ENCODE measurements at places on chromosomes 5 and 9.

- H3K4me3 ChIP-seq: no peak overlapping the region
- no peaks in the 10 kb centered on the region for H3K4me1 ChIP-seq
- DNase-seq: no peak
- H3K27ac ChIP-seq: no peak overlapping the region
Measured at GRCh38 chr5:44774279-44774880, 34.4 kb upstream of the MRPS30 start.

DNA sequence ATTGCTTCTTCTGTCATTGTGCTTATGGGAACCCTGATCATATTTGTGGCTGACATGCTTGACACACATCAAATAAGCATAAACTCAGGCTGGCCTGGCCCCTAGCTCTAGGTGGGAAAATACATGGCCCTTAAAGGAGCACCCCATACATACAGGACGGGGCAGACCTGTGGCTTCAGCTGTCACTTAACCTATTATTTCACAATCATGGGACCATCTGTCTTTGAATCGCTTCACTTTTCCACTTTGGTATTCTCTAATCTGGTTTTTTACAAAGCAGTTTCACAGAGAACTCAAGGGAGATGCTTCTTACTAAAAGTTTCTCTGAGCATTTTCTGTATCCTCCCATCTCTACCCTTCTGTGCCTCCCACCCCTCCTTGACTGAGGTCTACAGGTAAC lies 34.6 kb upstream of the LRRTM2 start:
- H3K27ac ChIP-seq: no peak overlapping the region
- no peaks in the 10 kb centered on the region for H3K27me3 ChIP-seq
- peaks cover 21% of the 10 kb centered on the region for H3K4me1 ChIP-seq
- no peak overlapping the region for H3K4me3 ChIP-seq

DNA sequence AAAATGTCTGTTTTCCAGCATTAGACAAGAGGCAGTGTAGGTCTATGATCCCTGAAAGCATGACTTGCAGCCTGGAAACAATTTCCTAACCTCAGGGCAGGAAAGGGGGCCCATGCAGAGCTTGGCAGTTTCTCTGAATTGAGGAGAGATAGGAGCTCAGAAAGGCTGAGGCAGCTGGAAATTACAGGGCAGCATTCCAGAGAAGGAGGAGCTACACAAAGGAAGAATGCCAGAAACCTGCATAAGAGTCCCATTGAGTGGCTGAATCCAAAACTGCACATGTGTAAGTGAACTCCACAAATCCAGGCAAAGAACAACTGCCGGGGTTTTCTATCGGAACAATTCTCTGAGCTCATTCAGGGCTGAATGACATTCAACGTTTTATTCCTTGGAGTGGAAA lies 346.8 kb downstream of the PIK3R1 start:
- no peak for DNase-seq
- H3K36me3 ChIP-seq: no peaks in the 10 kb centered on the region
- H3K27ac ChIP-seq: no peak overlapping the region
- H3K4me1 ChIP-seq: no peaks in the 10 kb centered on the region
- no peak overlapping the region for H3K4me3 ChIP-seq
- no peaks in the 10 kb centered on the region for H3K27me3 ChIP-seq

- H3K4me1 ChIP-seq: no peaks in the 10 kb centered on the region
- H3K27ac ChIP-seq: no peak overlapping the region
- no peaks in the 10 kb centered on the region for H3K27me3 ChIP-seq
- H3K4me3 ChIP-seq: no peak overlapping the region
- no peaks in the 10 kb centered on the region for H3K36me3 ChIP-seq
Measured at GRCh38 chr9:114231719-114232449, 76.5 kb downstream of the COL27A1 start.

DNA sequence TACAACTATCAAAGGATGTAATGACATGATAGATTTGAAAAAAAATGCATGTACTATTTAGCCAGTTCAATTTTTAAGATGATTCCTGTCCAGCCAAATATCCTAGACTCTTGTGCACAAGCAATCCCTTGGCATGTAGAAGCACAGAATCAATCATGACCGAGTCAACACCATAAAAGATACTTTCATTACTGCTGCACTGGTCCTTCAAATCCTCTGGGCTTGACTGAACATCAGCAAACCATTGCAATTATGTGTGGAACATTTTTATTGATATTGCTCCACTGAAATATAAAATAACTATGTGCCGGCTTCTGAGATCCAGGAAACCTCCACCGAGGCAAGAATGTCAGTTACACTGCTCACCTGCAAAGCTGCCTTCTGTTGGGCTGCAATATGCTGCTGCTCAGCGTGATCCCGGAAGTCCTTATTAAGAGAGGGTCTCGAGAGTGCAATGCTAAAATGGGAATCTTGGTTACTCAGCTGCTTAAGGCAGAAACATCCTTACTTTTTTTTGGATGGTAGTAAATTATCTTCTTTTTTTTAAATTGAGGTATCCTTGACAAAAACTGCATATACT lies 28.7 kb downstream of the INIP start:
- no peaks in the 10 kb centered on the region for H3K27me3 ChIP-seq
- H3K4me1 ChIP-seq: no peaks in the 10 kb centered on the region
- no peak overlapping the region for H3K4me3 ChIP-seq
- H3K36me3 ChIP-seq: peaks cover 86% of the 10 kb centered on the region
- no peak for DNase-seq

GRCh38 chr5:547086-547924 lies 23.1 kb upstream of the SLC9A3 start:
- DNase-seq: no peak
- no peak overlapping the region for H3K27ac ChIP-seq
- no peak overlapping the region for H3K4me3 ChIP-seq
- H3K36me3 ChIP-seq: no peaks in the 10 kb centered on the region
- H3K4me1 ChIP-seq: no peaks in the 10 kb centered on the region

DNA sequence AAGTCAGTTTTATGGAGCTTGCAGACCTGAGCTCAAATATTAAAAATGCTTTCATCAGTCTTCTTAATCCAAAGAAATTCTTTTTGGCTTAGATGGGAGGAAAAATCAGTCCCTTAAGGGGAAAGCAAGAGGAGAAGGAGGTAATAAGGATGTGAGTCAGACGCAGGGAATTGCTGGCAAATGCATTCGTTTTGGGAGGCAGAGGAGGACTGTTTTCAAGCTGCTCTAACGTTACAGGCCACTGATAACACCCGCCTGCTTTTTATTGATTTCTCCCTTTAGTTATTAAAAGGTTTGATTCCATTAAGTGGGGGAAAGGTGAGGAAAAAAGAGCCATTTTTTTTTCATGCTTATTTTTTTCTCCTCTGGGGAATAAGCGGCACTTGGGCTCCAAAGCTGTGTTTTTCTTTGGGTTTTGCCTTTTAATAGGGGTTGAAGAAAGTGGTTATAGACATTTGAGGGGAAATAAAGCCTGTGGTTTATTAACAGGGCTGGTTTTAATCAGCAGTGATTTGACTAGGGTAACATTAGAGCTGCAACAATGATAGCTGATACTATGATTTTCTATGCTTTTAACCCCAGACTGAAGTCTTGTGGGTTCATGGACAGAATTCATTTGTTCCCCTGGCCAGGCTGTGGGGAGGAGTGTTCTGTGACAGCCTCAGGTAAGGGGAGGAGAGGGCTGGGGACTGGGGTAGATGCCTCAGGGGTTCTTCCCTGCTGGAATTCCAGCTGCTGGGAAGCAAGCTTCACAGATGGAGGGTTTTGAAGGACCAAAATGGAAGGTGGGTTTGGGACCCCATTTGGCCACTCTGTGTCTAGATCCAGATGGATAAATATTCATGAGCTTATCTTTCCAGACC lies 225.2 kb downstream of the GAS1 start:
- no peaks in the 10 kb centered on the region for H3K27me3 ChIP-seq
- peaks cover 20% of the 10 kb centered on the region for H3K4me1 ChIP-seq
- H3K27ac ChIP-seq: peak overlapping the region; percentile 72
- no peaks in the 10 kb centered on the region for H3K36me3 ChIP-seq
- H3K4me3 ChIP-seq: no peak overlapping the region

All from tibial artery (tissue), 4 donors.